Naive thymus-derived CD4-positive, alpha-beta T cell (primary cell): ENCODE measurements at places on chromosomes 12 and 14. TPM values are rescaled to one million over a fixed set of nuclear protein-coding genes. Genes with fewer than 3 reads are reported as not detected.

DNA sequence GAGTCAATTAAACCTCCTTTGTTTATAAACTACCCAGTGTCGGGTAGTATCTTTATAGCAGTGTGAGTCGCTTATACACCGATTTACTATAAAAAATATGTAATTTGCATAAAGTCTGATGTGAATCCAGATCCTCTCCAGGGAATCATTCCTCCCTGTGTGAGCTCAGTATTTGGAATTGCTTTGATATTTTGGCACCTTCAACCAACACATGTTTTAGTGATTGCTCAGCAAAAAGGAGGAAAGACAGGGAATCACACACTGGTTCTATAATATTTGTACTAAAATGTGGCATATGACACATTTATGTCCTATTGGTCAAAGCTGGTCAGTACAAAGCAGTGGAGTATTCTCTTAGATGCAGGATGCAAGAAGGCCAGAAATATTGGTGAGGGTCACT lies 703.9 kb upstream of the ATXN7L3B start:
- DNase-seq: no peak

DNA sequence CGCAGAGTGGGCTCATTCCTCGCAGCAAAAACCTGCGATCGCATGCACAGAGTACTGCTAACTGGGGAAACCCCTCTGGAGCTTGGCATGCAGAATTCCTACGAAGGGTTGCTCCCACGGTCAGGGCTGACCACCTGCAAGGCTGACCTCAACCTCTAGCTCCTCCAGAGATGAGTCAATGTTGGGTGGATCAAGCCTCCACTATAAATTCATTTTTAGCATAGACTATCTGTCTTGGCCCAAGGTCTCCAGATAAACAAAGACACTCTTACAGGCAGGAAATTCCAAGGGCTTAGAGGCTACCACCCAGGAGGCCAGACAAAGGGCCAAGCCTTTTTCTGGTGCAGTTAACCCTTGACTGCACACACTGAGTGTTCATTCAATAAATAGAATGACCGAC lies 296.5 kb downstream of the TMEM132D start:
- no peak for DNase-seq

DNA sequence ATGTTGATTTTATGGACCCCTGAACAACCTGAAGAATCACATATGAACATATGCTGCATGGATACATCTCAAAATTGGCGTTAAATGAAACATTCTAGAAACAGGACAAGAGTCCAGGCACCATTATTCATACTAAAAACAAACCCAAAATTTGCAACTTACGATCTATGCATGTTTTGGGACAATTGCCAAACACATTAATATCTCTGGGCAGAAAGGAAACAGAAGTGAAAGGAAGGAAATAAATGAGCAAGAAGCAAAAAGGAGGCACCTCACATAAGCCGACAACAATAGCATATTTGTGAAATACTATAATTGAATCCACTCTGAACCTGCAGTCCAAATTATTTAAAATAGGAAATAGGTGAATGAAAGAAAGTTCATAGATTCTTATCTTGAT lies 1505.3 kb downstream of the AACS start:
- DNase-seq: no peak

DNA sequence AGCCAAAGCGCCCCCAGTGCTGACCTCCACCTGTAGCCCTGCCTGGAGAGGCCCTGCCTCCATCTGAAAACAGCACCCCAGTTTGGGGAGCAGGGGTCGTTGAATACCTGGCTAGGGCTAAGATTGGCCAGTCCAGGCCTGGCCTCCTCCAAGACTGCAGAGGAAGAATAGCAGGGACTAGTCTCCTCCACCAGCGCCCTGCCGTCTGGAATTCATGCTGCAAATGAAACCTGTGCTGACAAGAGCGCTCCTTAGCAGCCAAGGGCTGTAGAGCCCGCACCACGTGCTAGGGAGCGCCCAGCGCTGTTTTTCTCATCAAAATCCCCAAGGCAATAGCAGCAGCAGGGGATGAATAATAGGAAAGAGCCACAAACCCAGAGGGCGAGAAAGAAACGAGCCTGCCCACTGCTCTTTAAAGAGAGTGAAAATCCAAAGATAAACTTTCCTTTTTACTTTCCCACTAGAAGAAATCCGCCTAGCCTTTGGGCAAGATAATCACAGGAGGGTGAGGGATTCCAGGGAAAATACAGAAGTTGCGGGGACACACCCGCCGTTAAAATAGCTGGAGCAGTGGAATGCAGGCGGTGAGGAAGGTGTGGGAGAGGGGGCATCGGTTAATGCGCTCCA lies 3.3 kb downstream of the COL2A1 start:
- no peak for DNase-seq

DNA sequence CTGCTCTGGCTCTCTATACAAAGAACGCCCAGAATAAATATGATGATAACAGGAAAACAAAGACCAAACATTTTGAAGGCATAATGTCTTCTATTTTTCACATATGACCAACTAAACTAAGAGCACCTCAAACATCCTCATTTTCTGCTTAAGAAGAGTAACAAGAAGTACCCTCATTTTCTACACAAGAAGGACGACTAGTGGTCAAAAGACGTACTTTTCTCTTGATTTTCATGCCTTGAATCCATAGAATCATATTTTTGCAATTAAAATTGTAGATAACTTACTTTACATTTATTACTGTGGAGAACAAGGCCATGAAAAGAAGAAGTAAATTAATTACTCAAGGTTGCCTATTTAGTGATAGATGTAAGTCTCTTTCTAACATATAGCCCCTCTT lies 358.6 kb downstream of the DUSP6 start:
- DNase-seq: no peak

DNA sequence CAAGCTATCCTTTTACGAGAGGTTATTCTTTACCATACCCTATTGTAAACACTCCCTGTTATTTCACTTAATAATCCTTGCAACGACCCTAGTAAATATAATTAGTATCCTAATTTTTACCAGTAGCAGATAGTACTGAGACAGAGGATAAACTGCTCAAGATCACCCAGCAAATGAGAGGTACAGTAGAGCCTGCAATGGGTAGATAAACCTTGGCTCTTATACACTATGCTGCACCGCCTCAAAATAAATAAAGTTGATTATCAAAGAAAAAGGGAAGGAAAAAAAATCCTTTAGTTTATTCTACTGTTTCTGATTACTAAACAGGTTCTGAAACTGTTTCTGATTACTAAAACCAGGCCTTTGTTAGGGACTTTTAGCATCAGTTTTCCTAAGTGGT lies 22.5 kb downstream of the YBX3 start:
- DNase-seq: no peak

DNA sequence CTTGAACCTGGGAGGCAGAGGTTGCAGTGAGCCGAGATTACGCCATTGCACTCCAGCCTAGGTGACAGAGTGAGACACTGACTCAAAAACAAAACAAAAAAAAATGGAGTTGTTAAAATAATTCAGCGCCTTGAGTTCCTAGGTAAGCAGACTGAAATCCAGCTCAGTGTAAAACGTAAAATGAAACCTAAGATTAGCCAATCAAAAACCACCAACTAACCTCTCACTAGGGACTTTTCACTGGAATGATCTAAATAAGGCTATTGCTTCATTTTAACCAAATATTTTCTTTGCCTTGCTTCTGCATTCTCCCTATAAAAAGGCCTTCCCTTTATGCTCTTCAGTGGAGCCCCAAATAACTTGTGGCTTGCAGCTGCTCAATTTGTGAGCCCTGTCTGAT lies 91.6 kb upstream of the HIF1A start:
- DNase-seq: no peak

DNA sequence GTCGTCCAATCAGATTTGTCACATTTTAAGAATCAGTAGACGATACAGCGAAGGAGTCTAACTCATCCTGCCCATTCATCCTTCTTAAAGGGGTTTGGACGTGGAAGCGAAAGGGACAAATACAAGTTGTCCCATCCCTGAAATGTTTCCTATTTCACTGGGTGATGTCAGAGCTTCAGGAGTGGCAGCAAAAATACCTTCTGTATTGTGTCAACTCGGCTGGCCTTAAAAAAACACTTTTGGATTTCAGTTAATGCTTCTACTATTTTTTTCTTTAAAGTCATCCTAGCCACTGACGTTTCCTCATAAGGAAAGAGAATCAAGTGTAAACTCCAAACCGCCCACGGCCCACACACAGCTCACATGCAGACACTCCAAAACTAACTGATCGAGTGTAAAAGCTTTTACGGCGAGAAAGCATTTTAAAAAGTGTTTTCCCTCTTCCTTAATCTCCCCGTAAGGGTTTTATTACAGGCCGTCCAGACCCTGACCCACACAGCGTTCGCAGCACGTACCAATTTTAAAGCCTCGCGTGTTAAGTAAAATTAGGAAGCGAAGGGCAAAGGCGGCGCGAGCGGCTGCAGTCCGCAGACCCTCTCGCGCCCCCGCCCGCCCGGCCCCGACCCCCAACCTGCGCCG lies 593 bp downstream of the CFL2 start:
- DNase-seq: no peak

DNA sequence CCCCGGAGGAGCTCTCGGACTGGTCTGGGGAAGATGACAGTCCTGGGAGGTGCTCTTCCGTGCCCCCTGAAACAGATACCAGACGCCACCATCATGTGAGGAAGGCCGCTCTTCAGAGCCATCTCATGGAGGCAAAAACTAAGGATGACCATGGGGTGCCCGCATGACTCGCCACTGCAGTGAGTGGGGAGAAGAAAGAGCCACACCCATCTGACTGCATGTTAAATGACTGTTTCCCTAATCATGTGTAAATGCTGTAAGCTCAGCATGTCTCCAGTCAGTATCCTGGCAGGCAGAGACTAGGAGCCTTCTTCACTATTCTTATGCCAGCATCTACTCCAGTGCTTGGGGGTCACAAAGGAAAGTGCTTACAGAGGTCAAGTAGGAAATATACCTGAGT lies 4.0 kb downstream of the STON2 start:
- no peak for DNase-seq

DNA sequence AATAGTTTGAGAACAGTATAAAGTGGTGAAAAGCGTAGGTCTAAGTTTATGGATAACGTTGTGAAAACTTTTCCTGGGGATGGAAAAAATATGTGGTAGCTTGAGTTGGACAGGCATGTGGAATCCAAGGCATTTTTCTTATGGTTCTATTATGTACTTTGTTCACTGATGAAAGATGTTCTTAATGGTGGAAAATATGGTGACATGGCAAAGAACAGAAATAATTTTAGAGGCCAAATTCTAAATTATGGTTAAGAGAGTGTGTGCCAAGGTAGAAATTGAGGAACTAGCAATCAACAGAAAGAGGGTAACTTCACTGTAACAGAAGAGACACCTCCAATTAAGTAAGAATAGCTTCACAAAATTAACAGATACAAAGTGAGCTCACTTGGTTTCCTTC lies 427.8 kb downstream of the SLC6A15 start:
- no peak for DNase-seq

- peak; percentile 18 for DNase-seq
These were observed at the start of gene TSHR for GRCh38 chr14:80955416-80955941. TSS of gene TSHR (plus strand) at chr14:80955621. CDS start at chr14:80955681, 60 bp downstream.

- no peak for DNase-seq
These were observed 52.9 kb downstream of the MYF5 start for GRCh38 chr12:80769553-80770140.

DNA sequence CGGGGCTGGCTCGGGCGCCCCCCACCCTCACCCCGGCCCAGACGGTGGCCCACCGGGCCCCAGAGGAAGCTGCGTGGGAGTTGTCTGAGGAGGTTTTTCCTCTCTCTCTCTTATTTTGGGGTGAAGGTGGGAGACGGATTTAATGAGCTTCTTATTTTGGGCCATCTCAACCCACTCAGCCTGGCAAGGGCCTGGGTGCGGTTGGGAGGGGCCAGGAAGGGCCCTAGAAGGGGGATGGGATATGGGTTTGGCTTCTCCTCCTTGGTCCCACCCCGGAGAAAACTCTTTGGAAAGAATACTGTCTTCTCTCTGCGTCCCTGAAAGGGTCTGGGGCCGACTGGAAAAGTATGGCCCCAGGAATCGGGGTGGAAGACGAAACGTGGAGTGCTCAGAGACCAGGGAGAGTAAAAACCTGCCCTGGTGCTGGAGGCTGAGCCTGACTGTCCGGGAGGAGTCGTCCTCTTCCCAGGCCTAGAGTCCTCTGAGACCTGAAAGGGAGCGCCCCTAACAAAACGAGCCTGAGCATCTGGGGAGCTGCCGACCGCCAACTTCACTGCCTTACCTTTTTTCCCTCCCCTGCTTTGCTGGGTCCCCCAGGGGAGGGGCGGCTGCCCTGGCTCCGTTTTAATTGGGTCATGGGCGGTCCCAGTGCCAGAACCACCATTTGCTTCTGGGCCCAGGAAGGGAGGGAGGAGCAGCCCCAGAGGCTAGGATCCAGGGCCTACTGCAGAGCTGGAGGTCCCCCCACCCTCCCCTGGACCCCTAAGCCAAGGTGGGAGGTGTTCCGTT lies 1.6 kb downstream of the MMP14 start:
- no peak for DNase-seq

DNA sequence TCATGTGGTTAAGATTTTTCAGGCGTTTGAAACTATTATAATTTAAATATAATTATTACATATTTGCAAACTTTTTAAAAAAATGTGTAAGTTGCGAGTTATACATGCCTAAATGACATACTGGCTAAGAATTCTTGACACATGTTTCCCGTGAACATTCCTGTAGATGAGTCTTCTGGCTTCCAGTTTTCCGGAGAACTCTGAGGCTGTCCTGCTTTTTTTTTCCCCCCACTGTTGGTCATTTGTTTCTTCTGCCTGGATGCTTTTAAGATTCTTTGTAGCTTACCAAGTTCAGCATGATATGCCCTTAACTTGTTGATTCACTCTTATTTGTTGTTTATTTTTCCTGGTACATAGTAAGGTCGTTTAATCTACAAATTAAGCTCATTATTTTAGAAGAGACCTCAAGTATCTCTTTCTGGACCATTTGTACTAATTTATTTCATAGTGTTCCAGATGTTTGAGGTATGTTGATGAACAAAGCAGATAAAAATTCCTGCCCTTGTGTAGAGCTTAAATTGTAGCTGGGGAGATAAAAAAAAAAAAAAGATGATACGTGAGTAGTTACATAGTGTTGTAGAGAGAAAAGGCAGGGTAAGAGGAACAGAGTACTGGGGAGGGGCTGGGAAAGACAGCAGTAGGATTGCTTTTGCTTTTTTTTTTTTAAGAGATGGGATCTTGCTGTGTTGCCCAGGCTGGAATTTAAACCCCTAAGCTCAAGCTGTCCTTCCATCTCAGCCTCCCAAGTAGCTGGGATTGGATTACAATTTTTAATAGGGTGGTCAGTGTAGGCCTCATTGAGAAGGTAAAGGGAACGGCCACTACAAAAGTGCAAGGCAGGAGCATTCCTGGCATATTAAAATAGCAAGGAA lies 32.8 kb downstream of the ARHGAP5 start:
- DNase-seq: no peak

DNA sequence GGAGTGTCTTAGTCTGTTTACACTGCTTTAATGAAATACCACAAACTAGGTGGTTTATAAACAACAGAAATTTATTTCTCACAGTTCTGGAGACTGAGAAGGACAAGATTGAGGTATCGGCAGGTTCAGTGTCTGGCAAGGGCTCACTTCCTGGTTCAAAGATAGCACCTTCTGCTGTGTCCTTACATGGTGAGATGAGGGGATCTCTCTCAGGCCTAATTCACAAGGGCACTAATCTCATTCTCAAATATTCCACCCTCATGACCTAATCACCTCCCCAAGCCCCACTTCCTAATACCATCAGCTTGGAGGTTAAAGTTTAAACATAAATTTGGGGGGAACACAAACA lies 35.0 kb upstream of the PLEK2 start:
- no peak for DNase-seq

The SYCP3 gene
- not detected for total RNA-seq

The LRP1-AS gene
- not detected for total RNA-seq

The JPH4 gene
- total RNA-seq: not detected

The SLCO1C1 gene
- not detected for total RNA-seq

The DPY19L2 gene
- 0.34 and 0.84 TPM in 2 replicates for total RNA-seq

The TOGARAM1 gene
- total RNA-seq: 15.4 TPM

The RNFT2 gene
- total RNA-seq: 5.4 TPM

The SERPINA3 gene
- total RNA-seq: not detected

The TCL1A gene
- 4.9 TPM for total RNA-seq

The SCNN1A gene
- 0.22 TPM in 1 of 2 replicates, not detected in the other for total RNA-seq

The PLEKHH1 gene
- 1.4 and 1.7 TPM in 2 replicates for total RNA-seq

The SMCO3 gene
- not detected for total RNA-seq
